ENCODE measurements at places on chromosomes 16 and 17.

DNA sequence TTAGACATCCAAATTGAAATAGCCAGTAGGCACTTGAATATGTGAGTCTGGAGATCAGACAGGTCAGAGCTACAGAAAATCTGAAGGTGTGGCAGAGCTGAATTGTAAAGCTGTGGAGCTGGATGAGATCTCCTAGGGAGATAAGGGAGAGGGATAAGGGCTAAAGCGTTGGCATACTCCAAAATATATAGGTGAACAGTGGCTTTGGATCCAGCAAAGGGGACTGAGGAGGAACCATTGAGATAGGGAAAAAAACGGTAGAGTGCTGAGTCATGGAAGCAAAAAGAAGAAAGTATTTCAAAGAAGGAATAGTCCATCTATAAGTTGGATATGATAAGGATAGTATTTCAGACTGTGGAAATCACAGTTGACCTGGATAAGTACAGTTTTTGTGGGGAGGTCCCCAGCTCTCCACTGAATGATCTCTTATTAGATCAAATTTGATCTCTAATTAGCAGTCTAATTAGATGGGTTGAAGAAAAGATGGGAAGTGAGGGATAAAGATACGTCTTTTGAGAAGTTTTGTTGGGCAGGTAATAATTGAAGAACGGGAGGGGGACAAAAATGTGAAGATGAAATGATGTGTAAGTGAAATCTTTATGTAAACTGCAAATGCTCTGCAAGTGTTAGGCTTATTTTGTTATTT lies 587 bp upstream of the DBF4B start:
- DNase-seq, result no peak

DNA sequence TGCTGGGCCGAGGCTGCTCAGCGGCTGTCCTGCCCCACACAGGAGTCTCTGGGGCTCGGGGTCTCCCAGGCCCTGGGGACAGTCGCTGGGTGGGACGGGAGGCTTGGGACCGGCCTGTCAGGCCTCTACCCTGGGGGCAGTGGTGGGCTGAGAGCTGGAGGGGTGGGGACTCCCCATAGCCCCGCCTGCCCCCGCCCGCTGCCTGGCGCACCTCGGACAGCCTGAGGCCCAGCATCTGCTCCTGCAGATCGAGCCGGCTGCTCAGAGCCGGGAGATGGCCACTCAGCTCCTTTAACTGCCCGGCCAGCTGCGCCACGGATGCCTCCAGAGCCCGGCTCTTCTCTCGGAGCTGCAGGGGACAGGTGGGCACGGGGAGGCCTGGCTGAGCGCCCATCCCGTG lies 6.7 kb downstream of the PERCC1 start:
- no peak for DNase-seq

DNA sequence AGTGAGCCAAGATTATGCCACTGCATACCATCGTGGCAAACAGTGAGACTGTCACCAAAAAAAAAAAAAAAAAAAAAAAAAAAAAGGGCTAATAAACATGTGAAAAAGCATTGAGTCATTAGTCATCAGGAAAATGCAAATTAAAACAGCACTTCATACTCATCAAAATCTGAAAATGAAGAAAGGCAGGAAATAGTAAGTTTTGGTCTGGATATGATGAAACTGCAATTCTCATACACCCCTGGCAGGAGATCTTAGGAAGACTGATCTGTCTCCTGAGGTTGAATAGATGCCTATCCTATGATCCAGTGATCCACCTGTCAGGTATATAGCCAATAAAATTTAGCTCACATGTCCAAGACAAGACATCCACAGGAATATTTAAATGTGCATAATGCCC lies 212.7 kb downstream of the CPPED1 start:
- no peak for DNase-seq

GRCh38 chr16:17467923-17468540 lies 2.7 kb downstream of the XYLT1 start:
- peak; percentile 35 for DNase-seq

GRCh38 chr17:69864462-69864861 lies 210.6 kb upstream of the KCNJ16 start:
- no peak for DNase-seq

- no peak for DNase-seq
Observed at GRCh38 chr17:74490716-74491115, 24.3 kb downstream of the CD300A start.

GRCh38 chr16:66045626-66046025 lies 320.9 kb upstream of the CDH5 start:
- no peak for DNase-seq

- no peak for DNase-seq
Observed at GRCh38 chr16:13108126-13108525, 206.7 kb downstream of the SHISA9 start.

DNA sequence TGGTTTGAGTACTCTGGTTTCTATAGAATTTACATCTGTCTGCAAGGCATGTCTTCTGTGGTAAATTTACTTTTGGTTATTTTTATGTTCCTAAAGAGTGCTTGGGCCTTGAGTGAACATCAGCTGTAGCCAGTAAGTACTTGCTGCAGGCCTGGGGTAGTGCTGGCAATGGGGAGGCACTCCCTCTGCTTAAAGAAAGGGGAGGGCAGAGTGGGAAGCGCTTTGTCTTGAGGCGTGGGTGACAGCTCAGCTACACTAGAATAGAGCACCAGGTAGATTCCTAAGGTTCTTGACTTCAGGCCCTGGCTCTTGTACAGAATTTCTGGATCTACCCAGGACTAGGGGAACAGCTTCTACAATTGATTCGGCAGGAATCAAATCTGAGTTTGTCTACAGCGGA lies 50.6 kb downstream of the MPHOSPH6 start:
- DNase-seq, result no peak

DNA sequence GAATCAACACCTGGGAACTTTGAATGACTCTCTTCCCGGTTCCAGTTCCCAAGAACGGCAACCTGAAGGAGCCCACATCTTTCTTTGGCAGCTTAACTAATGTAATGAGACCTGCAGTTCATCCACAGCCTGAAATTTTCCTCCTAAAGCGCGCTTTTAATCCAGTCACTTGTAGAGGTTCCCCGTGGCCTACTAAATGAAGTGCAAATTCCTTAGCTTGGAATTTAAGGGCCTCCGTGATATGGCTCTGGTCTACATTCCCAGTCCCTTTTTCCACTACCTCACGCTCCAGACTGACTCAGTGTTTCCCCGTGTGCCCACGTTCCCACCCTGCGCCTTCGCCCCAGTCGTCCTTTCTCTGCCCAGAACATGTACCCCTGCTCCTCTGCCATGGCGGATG lies 27.2 kb downstream of the FZD2 start:
- no peak for DNase-seq

- no peak for DNase-seq
Observed at GRCh38 chr17:47925678-47925988, 15.7 kb upstream of the PNPO start.

DNA sequence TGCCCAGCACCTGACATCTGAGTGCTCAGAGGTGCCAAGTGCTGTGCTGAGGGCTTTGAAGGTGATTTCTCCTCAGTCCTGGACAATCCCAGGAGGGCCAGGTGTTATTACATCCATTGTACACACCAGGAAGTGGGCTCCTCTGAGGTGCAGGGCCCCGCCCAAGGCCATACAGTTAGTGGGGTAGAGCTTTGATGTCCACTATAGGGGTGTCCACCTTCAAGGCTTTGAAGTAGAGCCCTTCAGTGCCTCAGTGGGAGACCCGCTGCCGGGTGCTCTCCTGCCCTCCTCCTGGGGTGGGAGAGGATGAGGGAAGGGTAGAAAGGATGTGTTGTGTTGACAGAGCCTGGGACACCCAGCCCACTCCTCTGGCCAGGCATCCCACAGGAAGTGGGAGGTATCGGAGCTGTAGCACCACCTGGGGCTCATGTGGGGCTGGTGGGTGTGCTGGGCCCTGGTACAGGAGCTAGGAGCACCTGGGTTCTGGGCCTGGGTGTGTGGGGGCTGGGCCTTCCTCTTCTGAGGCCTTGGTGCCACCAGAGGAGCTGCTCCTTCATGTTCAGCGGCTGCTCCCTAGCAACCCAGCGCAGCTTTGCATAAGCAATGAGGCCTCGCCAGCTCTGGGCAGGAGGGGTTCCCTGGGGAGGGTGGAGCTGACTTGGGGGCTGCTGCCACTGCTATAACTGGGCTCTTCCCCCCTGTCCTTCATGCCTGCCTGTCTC lies 7.4 kb downstream of the LASP1 start:
- DNase-seq, result no peak

DNA sequence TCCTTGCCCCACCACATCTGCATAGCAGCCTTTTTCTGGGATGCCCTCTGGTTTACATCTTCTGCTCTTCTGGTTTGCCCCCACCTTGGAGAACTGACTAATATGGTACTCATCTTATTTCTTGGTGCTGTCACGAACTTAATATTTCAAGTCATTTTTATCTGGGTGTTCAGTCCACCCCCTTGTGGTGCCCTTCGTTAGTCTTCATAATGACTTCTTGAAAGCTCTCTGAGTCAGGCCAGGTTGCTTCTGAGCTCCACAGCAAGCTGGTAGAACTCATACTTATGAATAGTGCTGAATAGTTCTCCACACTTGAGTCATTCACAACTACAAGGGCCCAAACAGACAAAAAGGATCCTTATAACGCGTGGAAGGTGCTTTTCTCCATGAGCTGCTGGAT lies 35.8 kb upstream of the TEKT3 start:
- DNase-seq, result no peak

GRCh38 chr16:526181-527014 lies 1.1 kb upstream of the CAPN15 start:
- no peak for DNase-seq

DNA sequence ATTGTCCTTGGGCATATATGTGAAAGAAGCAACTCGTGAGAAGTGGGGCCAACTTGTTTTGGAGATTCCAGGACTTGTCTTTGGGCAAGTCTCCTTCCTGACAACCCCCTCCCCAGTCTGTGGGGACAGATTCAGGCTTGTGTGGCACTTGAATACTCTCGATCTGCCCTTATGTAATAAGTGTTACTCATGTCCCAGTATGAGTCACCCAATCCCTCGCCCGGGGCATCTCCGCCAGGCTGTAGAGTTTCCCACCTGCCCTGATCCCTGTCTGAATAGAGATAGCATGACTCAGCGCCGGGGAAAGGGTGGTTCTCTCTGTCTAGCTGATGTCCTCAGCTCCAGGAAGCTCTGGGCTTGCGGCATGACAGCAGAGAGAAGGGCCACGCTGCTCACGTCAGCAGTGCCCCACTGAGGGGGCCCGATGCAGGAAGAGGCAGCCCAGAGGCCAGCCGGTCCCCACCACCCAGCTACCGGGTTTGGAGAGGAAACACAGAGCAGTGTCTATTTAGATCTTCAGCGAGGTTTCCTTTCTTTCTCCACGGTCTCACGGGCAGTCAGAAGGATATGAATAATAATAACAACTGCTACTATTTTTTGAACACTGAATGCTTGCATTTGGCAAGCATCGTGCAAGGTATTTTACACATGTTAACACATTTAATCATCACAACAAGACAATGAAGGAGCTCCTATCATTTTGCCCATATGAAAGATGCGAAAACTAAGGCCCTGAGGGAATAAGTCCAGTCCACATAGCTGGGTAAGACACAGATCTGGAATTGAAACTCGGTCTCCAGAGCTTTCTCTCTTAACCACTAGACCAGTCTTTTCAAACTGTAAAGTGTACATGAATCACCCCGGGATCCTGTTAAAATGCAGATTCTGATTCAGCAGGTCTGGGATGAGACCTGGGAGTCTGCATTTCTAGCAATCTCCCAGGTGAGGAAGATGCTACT lies 426.7 kb upstream of the MAF start:
- no peak for DNase-seq

DNA sequence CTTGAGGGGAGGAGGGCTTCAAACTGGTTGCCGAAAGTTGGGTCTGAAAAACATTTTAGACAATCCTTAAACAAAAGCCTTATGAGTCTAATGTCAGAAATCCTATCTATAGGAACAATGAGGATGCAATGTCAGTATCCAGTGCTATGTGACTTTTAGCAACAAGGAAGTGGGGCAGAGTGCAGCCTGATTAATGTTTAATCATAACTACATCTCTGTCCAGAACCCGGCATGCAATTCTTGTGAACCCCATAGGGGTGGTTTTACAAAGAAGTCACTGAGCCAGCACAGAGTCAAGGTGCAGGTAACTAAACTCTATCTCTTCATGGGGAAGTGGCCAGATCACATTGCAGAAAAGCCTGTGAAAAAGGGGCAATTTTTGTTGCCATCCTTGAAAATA lies 267.5 kb downstream of the HS3ST4 start:
- DNase-seq, result no peak

- DNase-seq, result no peak
Observed at GRCh38 chr17:51814521-51814920, 344.0 kb downstream of the CA10 start.

DNA sequence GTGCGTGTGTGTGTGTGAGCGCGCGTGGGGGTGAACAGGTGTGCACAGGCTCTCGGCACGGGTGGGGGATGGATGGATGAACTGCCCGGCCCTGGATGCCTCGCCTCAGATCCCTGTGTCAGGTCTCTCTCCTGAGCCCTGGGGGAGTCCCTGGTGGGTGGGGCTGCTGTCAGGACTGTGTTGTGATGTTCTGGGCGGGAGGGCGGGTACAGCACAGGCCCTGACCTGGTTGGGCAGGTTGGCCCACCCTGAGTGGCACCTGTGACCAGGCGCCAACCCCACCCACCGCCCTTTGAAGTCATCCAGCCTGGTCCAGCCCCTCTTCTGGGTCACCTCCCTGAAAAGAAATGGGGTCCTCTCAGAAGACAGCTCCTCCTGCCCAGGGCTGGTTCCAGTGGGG lies 41.6 kb upstream of the TAC4 start:
- no peak for DNase-seq

DNA sequence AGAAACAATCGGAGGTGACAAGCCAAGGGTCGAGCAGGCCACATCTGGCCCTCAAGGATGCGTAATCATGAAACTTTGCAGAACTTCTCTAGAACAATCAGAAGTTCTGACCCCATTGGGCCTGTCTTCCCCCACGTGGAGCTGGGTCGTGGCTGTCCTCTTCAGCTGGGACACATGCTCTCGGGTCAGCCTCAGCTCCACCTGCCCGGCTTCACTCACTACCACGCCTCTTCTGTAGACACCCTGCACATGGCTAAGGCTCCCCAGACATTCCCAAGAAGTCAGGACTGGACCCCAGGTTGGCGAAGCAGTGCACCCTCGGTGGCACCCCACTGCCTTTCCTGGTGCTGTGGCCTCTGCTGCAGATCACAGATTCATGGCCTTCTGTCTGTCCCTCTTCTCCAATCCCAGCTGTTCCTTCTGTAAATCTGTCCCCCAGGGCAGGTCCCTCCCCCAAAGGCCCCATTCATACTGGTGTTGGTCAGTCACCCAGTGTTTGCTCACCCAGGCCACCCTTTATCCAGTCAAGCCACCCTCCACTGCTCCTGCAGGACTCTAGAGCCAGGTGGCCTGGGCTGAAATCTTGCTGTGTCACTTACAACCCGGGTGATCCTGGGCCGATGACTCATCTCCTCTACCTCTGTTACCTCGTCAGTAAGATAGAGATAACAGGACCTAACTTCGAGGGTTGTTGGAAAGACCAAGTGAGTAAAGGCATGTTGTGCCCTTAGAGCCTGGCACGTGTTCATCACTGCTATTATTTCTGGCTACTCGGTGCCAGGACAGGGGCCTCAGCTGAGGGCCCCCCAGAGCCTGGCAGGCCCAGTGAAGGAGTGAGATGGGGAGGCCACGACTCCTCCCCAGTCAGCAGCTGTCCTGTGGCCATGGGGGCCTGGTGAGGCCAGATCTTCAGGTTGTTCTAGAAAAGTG lies 1.4 kb upstream of the SLC5A11 start:
- DNase-seq, result no peak
